ENCODE measurements at places on chromosomes 1 and 21.

- DNase-seq = no peak
Measured at GRCh38 chr1:42838482-42839190, 7.8 kb upstream of the ZNF691 start.

DNA sequence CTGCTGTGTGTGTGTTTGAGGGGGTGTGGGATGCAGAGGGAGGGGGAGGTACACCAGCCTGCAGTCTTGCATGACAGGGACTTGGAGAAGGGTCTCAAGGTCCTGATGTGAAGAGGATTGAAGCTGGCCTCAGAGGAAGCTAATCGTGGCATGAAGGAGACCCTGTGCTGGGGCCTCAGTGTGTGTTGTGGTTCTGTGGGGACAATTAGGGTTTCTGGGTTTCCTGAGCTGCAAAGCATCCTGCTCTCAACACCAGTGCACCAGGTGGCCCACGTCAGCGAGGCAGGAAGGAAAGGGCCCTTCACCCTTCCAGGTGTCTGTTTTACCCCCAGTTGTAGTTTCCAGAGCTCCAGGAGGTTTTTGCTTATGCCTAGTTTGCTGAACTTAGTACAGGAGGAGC lies 52.8 kb downstream of the TENT5C start:
- DNase-seq = no peak

- DNase-seq = no peak
Measured at GRCh38 chr1:90989990-90990389, 31.8 kb downstream of the ZNF644 start.

- DNase-seq = no peak
Measured at GRCh38 chr1:46643368-46643775, 24.8 kb downstream of the ATPAF1 start.

DNA sequence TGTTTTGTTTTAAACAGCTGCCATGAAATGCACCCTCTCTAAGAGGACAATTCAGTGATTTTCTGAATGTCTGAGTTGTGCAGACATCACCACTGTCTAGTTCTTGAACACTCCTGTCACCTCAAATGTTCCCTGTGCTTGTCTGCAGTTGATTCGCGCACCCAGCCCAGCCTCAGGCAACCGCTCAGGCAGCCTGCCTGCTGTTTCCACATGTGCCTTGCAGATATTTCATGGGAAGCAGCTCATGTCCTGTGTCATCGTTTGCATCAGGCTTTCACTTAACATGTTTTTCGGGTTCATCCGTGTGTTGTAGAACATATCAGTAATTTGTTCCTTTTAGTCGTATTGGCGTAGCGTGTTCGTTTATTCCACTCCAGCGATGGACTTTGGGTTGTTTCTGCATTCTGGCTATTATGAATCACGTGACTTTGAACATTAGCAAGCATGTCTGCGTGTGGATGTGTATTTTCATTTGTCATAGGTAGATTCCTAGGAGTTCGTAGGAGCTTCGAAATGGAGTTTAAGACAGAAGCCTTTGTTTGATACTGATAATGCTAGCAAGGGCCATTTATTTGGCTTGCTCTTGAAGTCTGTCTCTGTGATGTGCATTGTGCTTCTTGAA lies 12.1 kb downstream of the ADARB1 start:
- no peak for DNase-seq

DNA sequence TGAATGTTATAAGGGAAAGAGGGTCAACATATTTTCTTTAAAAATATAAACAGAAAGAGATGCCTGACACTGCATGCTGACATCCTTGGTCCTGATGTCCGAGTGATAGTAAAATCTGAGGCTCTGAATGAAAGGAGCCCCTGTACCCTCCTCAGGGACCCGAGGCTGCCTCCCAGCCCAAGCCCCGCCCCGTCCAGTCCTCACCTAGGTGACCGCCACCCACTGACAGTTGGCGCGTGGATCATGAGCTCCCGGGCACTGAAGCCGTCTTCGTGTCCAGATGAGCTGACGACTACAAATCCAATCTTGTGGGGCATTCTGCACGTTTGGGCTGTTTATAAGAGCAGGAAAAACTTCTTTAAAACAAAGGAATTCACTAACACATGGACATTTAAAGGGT lies 4.9 kb downstream of the CEP104 start:
- DNase-seq = no peak

DNA sequence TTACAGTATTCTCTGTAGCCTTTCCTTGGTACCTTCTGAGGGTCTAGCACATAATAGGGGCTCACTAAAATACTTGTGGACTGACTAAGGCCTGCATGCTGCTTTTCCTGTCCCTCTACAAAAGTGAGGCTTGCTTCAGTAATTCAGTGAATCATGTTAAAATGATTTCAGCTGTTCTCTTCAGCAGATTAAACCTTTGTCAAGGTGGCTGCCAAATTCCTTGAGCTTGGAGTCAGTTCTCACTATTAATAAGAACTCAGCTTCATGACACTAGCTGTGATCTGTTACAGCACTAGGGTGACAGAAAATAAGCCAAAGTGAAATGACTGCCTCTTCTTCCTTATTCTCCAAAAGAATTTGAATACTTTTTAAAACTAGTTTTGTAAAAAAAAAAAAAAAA lies 128.8 kb downstream of the KCNN3 start:
- DNase-seq = no peak

- no peak for DNase-seq
Measured at GRCh38 chr1:224205438-224205840, 22.4 kb downstream of the DEGS1 start.

GRCh38 chr1:164794356-164794755 lies 235.4 kb downstream of the PBX1 start:
- no peak for DNase-seq

- DNase-seq = no peak
Measured at GRCh38 chr1:204828352-204828850, 42.3 kb upstream of the NFASC start.

GRCh38 chr1:22056043-22056442 lies 3.5 kb downstream of the CDC42 start:
- DNase-seq = no peak

GRCh38 chr1:107920999-107921398 lies 44.0 kb downstream of the VAV3 start:
- DNase-seq = no peak

DNA sequence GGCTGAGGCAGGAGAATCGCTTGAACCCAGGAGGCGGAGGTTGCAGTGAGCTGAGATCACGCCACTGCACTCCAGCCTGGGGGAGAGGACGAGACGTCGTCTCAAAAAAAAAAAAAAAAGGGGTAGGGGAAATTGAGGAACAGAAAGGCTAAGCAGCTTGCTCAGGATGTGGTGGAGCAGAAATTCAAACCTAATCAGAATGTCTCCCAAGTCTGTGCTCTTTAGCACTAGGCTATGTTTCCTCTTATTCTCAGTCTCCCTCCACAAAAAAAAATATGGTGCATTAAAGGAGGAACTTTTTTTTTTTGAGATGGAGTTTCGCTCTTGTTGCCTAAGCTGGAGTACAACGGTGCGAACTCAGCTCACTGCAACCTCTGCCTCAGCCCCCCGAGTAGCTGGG lies 114.2 kb downstream of the SLC16A1 start:
- DNase-seq = no peak

- no peak for DNase-seq
Measured at GRCh38 chr1:6033986-6034749, 11.5 kb upstream of the KCNAB2 start.

GRCh38 chr1:243391355-243391754 lies 135.5 kb downstream of the SDCCAG8 start:
- DNase-seq = no peak

DNA sequence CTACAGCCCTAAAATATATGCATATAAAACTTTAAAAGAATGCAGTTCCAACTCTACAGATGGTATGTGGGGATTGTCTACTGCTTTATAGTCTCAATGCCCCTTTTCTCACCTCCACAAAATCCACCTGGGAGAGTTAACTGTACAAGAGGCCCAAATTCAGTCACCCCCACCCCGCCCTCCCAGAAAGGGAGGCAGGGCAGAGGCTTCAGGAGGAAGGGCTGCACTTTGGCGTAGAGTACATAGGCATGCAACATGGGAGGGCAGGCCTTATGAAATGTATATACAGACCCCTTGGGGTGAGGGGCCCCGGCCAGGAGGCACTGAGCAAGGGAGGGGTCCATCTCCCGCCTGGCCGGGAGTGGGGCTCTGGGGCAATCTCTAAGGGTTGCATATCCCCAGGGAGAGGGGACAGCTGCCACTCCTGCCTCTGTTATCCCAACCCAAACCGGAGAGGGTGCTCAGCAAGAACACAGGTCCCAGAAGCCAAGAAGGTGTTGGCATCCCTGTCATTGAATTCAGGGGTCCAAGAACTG lies 1.3 kb upstream of the PYGO2 start:
- DNase-seq = no peak

DNA sequence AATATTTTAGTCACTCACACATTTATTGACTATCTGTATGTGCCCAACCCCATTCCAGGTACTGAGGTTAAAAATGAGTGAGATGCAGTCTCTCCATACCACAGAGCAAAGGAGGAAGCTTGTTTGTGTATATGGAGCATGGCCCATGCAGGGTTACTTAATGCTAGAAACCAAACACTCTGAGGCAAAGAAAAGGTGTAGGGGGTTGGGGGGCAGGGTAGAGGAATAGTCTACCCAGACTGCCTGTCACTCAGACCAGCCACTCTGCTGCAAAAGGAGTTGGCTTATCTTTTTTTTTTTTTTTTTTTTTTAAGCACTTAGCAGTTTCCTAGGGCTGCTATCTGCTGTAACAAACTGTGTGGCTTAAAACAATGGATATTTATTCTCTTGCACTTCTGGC lies 19.8 kb downstream of the PGM1 start:
- no peak for DNase-seq

- no peak for DNase-seq
Measured at GRCh38 chr1:184915463-184916090, 58.7 kb downstream of the NIBAN1 start.

GRCh38 chr1:239426821-239427475 lies 40.6 kb downstream of the CHRM3 start:
- DNase-seq = no peak

DNA sequence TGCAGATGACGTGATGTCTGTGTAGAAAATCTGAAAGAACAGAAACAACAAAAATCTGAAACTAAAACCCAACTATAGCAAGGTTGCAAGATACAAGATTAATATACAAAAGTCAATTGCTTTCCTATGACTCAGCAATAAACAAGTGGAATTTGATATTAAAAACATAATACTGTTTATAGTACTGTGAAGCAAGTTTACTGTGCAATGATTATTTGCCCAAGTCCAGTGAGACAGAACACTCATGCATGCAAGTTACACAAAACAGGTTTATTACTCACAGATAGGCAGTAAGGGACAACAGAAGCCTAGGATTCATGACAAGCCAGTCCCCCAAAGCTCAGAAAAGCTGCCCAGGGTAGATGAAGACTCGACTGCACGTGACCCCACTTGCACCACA lies 62.4 kb upstream of the RAB4A start:
- no peak for DNase-seq

DNA sequence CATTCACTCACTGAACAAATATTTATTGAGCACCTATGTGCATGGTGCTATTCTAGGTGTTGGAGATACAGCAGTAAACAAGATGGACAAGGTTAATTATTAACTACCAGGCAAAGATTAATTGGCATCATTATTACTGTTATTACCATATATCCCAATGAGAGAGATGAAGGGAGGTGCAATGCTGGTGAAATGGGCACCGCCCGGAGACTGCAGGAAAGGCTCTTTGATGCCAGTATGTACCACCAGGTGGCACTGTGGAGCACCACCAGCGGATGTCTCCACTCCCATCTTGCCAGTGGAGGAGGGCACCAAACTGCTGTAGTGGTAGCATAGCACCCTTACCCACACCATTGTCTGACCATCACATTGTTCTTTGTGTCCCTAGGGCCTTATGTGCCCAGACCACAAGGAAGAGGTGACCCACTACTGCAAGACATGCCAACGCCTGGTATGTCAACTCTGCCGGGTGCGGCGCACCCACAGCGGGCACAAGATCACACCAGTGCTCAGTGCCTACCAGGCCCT lies 3.0 kb downstream of the TRIM46 start:
- peak; percentile 69 for DNase-seq

DNA sequence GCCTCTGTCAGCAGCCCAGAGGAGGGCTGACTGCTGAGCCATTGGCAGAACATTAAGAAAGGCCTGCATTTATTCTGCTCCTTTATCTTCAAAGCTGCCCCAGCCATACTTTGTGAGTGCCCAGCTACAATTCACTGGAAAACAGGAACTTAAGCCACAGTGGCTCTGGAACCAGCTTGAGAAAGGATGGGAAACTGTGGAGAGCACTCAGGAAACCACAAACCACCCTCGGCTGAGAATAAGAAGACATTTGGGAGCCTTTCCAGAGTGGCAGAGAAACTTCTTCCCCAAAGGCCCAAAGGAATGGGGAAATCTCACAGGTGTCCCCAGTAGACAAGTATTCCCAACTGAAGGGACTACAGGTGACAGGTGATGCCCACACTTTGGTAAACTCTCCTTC lies 1.8 kb downstream of the LAMB3 start:
- DNase-seq = no peak

DNA sequence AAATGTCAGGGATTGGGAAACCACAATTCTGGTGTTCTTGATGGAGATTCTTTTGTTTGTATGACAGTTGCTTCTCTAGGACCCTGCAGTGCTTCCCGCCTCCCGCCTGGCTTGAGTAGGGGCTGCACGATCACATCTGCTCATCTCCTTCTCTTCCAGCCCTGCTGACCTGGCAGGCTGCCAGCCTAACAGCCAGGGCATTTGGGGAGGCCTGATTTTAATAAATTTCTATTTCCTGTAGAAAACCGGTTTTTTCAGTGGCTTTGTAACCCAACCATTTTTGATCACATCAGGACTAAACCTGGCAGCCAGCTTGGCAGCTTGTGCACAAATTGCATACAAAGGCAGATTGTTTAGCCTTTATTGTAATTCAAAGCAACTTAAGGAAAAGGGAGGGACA lies 78.9 kb downstream of the UBE2U start:
- no peak for DNase-seq

- DNase-seq = no peak
Measured at GRCh38 chr1:241654019-241654418, 1.9 kb downstream of the WDR64 start.

GRCh38 chr1:228376262-228376628 lies 30.4 kb downstream of the TRIM11 start:
- DNase-seq = no peak

- DNase-seq = no peak
Measured at GRCh38 chr1:168485048-168485447, 58.7 kb downstream of the XCL2 start.

DNA sequence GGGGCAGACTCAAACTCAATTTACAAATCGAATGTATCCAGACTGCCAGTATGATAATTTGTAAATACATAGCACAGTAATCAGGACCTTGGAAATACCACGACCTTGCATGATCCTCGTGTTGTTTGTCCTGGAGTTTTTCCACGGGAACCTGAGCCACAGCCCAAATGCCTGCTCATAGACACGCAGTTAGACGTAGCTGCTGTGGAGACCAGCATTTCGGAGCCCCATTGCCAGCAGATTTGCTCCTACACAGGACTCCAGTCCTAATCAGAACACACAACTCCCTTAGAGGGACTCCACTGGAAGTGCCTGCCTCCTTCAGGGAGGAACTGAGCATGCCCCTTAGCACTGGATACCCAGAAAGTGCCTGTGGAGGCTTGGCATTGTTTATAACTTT lies 163.2 kb downstream of the GALNT2 start:
- DNase-seq = no peak

DNA sequence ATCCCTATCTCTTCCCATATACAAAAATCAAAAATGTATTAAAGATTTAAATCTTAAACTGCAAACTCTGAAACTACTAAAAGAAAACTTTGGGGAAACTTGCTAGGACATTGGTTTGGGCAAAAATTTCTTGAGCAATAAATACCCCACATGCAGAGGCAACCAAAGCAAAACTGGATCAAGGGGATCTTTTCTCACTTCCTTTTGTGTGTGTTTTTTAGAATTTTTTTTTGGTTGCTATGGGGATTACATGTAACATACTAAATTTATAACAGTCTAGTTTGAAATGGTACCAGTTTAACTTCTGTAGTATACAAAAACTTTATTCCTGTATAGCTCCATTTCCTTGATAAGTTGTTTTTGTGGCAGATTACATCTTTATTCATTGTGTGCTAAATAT lies 16.8 kb downstream of the MAST2 start:
- DNase-seq = no peak
